ENCODE measurements at places on chromosomes 6 and 20.

DNA sequence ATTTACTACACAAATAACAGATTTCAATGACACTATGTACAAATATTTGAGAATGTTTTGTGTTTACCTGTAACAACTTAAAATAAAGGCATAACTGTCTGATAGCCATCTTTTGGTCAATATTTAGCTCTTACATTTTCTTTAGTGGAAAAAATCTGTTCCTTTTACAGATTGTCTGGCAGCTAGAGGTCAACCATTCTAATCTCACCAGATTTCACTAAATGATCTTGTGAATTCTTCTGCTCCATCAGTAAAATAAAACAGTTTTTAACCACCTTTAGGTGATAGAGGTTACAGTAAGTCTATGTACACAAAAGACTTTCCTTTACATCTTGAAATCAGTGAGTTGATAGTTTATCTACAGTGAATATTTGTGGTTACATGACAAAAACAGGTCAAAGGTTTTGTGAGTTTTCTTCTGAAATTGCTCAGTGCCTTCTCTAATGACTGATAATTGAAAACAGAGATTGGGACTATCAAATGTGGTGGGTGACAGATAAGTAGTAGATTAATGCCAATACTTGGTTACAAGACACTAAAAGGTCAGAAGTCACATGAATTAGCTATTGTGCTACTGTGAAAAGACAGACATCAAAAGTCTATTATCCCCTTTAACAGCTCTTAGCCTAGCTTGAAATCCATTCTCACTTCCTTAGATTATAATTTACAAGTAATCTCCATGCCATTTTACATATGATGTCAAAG is 47.4 kb downstream of the BMP5 start:
- no peak for DNase-seq

GRCh38 chr20:58293453-58293852 is 16.1 kb upstream of the RAB22A start:
- no peak for DNase-seq

DNA sequence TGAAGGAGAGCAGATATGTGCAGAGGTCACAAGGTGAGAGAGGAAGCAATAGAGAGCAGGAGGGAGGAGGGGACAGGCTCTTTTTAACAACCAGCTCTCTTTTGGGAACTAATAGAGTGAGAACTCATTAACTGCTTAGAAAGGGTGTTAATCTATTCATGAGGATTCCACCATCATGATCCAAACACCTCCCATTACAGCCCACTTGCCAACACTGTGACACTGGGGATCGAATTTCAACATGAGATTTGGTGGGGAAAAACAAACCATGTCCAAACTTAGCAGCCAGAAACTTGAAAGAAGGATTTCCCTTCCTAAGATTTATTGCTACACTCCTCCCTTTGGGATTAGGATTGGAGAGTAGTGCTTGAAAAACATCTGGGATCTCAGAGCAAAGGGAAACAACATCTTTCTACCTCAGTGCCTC is 135.5 kb upstream of the PLCB4 start:
- DNase-seq = no peak

GRCh38 chr6:32047855-32048766 is 9.9 kb downstream of the CYP21A2 start:
- peak; percentile 56 for DNase-seq

- no peak for DNase-seq
Measured at GRCh38 chr6:26550250-26550993, 12.3 kb downstream of the HMGN4 start.

GRCh38 chr6:48067886-48068277 is 43.1 kb downstream of the PTCHD4 start:
- DNase-seq = no peak

GRCh38 chr20:34538671-34539123 is 19.8 kb upstream of the MAP1LC3A start:
- DNase-seq = peak; percentile 67

DNA sequence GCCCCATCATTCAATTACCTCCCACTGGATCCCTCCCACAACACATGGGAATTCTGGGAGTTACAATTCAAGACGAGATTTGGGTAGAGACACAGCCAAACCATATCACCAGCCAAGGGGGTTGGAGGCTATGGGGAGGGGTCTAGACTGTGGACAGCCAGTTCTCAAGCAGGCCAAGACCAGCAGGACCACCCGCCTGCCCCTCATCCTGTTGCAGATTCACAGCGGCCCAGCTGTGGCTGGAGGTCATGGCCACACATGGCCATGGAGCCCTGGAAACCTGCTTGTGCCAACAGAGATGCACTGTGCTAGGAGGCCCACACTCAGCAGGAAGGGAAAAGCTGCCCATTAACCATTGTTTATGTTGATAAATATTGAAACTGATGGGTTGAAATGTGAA is 240.5 kb downstream of the TTLL2 start:
- no peak for DNase-seq

GRCh38 chr20:19791887-19792286 is 33.8 kb downstream of the RIN2 start:
- DNase-seq = no peak

- no peak for DNase-seq
Measured at GRCh38 chr20:15818651-15819071, 754.6 kb downstream of the KIF16B start.

GRCh38 chr6:55474382-55474781 is 104.6 kb downstream of the HMGCLL1 start:
- DNase-seq = no peak

GRCh38 chr6:150377211-150377781 is 8.5 kb downstream of the IYD start:
- DNase-seq = no peak

DNA sequence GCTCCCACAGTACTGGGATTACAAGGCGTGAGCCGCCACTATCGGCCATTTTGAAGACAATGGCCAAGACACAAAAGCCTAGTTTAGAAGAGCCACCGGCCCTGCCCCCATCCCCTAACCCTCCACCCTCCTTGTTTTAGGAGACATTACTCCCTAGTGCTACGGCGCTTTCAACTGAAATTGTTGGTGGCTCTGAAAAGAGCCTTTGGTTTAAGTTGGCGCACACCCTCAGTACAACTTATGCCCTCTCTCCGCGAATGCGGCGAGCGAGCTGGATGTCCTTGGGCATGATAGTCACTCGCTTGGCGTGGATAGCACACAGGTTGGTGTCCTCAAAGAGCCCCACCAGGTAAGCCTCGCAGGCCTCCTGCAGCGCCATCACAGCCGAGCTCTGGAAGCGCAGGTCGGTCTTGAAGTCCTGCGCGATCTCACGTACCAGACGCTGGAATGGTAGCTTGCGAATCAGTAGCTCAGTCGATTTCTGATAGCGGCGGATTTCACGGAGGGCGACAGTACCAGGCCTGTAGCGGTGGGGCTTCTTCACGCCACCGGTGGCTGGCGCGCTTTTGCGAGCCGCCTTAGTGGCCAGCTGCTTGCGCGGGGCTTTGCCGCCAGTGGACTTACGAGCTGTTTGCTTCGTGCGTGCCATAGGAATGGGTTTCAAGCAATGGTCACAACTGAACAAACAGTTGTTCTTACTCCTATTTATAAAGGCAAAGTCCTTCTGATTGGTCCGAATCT is 114.9 kb upstream of the BTN3A2 start:
- no peak for DNase-seq

DNA sequence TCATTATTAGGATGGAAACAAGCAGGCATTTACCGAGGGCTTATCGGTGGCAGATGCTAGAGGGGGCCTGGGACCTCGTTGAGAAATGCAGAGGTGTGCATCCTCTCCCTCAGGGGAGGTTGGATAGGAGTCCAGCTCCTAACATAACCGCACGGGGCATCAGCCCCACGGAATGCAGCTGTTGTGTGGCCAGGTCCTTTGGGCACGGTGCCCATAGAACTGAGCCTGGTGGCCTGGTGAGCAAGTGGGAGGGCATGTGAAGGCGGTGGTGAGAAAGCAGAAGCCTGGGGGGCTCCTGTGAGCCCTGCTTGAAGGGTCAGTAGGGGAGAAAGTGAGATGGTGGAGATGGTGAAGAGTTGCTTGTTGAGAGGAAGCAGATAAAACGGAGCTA is 143.7 kb downstream of the CDH26 start:
- peak; percentile 78 for DNase-seq

GRCh38 chr6:146210406-146211083 is 181.7 kb downstream of the GRM1 start:
- no peak for DNase-seq

Data from RWPE2 (cell line).